Effector memory CD4-positive, alpha-beta T cell (primary cell): ENCODE measurements at places on chromosomes 12 and 14.

- no peak for DNase-seq
Observed at GRCh38 chr12:100337727-100338126, 19.1 kb upstream of the SLC17A8 start.

DNA sequence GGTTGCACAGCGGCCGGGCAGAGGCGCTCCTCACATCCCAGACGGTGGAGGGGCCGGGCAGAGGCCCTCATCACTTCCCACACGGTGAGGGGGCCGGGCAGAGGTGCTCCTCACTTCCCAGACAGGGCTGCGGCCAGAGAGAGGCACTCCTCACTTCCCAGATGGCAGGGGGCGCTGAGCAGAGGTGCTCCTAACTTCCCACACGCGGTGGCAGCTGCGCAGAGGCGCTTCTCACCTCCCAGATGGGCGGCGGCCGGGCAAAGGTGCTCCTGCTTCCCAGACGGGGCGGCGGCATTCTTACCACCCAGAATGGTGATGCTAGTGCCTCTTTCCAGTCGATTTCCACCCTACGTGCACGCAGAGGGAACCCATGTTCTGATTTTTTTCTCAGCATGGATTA is 304.4 kb downstream of the RGS6 start:
- no peak for DNase-seq

GRCh38 chr14:65349100-65349499 is 63.4 kb upstream of the FUT8 start:
- no peak for DNase-seq

DNA sequence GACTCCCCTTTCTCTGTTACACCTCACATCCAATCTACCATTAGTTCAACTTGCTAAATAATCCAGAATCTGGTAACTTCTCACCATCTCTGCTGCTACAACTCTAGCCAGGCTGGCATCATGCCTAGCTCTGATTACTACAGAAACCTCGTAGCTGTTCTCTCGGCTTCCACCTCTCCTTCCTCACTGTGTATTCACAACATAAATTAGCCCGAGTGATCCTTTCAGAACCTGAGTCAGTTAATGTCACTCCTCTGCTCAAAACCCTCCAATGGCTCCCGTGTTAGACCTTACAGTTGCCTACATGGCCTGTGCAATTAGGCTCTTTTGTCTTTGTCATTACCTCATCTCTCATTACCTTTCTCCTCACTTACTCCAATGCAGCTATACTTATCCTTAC is 139.4 kb downstream of the PDE3A start:
- no peak for DNase-seq

DNA sequence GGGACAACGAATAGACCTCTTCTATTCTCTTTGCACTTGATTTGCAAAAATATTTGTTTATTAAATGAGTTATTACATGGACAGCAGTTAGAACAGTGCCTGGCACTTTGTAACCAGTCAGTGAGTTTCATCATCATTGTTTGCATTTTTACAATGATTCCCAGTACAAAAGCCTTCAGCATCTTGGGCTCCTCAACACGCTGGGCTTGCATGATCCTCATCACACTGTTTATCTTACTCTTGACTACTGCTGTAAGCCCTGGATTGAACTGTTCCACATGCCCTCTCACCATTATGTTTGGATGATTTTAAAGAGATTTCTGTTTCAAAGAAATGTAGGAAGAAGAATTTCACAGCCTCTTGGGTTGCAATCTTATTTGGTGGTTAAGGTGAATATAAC is 204.3 kb downstream of the PELI2 start:
- no peak for DNase-seq

DNA sequence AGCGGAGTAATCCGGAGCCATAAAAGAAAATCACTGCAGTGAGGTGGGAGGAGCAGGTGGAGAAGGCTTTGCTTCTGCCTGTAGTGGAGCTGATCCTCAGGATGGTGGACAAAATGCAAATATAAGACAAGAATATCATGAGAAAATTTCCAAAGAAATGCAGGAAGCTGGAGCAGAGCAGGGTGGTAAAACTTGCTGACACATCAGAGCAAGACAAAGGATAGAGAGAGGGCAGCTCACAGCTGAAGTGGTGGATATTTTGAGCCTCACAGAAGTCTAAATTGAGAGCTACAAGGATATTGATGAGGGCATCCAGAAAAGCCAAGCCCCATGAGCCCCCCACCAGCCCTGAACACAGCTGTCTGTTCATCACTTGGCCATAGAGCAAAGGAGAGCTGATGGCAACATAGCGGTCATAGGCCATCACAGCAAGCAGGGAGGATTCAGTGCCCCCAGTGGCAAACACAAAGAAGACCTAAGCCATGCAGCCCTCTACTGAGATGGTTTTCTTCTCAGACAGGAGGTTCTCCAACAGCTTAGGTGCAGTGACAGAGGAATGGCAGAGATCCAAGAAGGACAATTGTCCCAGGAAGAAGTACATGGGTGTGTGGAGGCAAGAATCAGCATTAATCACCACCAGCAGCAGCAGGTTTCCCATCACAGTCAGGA is 30.0 kb upstream of the ANP32D start:
- DNase-seq, result no peak

DNA sequence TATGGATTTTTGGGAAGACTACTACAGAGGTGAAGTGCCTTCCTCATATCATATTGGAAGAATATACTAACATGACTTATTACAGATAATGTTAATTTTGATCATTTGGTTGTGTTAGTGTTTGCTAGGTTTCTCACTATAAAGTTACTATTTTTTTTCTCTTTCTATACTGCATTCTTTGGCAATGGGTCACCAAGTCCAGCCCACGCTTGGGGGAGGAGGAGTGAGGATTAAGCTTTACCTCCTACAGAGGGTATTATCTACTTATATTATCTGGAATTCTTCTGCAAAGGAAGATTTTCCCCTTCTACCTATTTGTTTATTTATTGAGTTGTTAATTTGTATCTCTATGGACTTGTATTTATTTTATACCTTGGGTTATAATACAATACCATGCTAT is 31.5 kb downstream of the SCN8A start:
- DNase-seq, result no peak

GRCh38 chr12:117241697-117242096 is 51.4 kb upstream of the FBXO21 start:
- no peak for DNase-seq

- no peak for DNase-seq
Observed at GRCh38 chr14:71764701-71765382, 167.4 kb upstream of the RGS6 start.

- DNase-seq, result no peak
Observed at GRCh38 chr14:22978487-22978837, 3.9 kb downstream of the AJUBA start.

DNA sequence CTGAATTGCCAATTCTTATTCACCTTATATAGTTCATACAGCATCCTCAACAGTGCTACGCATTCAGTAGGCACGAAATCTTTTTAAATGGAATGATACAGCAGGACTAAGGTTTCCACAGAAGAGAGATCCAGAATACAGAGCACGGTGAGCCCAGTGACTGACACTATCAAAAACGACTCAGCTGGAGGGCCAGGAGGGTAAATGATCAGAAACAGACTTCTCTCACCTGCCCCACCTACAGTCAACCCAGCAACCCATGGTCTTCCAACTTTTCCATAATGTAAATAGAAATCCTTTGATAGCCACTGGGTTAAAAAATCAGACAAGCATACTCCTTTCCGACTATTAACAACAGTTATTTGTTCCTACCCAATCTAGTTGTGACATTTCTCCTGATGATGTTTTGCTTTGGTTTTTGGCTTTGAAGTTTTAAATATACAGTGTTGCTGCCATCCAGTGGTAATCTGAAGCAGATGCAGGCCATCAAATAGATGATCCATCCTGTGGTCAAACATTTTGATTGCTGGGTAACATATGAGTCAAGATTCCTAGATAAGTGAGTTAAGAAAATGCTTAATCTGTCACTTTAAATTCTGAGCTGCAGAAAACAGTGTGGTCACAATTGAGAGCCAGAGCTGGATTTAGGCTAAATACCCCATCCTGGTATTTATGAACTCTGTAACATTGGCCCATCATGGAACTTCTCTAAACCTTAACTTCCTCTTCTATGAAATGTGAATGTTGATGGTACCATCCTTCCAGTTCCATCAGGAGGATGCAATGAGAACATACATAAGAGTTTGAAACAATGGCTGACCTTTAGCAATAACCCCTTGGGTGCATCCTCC is 42.0 kb downstream of the GPHB5 start:
- no peak for DNase-seq

DNA sequence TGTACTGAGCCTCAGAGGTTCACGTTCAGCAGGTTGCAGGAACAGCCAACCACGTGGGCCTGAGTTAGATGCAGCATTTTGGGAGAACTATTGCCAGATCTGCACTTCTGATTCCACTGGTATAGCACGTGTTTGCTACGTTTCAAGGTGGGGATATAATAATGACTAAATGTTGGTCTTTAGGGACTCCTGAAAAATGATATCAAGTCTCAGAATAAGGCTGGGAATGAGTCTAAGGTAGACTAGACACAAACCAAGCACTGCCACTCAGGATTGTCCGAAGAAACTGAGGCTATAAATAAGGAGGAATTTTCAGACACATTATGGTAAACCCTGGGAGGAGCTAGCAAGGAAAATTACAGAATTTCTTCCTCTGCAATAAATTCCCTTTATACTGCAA is 98.1 kb downstream of the ESR2 start:
- DNase-seq, result no peak

DNA sequence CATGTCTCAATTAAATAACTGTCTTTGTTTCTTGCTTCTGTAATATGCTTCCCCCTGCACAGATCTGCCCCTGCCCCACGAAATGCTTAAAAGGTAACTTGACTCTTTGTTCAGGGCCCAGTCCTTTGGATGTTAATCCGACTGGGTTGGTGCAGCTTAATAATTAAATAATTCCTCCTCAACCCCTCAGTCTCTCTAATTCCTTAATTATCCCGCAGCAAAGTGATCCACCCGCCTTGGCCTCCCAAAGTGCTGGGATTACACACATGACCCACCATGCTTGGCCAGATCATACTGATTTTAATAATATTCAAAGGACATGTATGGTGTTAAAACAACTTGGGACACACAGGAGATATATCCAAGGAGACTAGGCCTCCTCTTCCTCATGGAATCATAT is 18.2 kb upstream of the ANAPC7 start:
- no peak for DNase-seq

DNA sequence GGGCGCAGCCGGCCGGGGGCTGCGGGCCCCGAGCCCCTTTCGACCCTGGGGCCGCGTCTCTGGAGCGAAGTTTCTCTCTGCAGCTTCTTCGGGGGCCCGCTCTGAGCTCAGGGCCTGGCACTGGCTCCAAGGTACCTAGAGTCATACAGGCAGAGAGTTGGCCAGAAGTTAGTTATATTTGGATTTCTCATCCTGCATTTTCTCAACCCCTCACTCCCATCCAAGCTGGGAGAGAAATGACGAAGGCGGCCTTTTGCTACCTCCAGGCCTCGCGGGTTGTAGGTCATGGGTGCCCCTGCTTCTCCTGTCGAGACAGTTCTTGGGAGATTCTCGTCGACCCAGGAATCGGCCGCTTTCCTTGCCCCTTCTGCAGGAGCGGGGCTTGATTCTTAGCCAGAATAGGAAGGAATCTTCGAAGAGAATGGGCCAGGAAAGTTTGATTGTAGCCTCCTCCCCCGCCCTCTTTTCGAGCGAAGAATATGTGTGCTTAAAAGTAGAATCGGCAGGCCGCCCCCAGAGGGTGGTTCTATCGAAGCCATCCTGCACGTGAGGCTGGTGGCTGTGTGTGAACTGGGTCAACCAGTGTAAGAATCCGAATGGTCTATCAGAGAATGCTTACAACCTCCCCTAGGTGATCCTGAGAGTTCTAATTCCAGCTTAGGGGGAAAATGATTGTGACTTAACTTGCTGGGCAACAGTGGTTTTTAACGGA is 785 bp downstream of the MLEC start:
- no peak for DNase-seq

- DNase-seq, result no peak
Observed at GRCh38 chr12:4717806-4718205, 2.4 kb upstream of the GALNT8 start.

DNA sequence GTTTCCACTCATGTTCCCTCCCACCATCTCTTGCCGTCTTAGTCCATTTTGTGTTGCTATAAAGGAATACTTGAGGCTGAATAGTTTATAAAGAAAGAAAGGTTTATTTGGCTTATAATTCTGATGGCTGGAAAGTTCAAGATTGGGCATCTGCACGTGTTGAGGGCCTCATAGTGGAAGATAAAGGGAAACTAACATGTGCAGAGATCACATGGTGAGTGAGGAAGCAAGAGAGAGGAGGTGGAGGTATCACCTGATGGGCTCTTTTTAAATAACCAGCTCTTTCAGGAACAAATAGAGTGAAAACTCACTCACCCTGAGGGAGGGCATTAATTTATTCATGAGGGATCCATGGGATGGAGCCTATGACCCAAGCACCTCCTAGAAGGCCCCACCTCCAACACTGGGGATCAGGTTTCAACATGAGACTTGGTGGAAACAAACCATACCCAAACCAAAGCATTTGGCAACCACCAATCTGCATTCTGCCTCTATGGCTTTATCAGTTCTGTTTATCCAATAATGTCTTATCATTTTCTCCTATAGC is 29.5 kb downstream of the MYO1H start:
- DNase-seq, result no peak

GRCh38 chr12:34249271-34249670 is 227.0 kb downstream of the ALG10 start:
- DNase-seq, result no peak

GRCh38 chr14:93269341-93270068 is 62.4 kb downstream of the UBR7 start:
- DNase-seq, result no peak

DNA sequence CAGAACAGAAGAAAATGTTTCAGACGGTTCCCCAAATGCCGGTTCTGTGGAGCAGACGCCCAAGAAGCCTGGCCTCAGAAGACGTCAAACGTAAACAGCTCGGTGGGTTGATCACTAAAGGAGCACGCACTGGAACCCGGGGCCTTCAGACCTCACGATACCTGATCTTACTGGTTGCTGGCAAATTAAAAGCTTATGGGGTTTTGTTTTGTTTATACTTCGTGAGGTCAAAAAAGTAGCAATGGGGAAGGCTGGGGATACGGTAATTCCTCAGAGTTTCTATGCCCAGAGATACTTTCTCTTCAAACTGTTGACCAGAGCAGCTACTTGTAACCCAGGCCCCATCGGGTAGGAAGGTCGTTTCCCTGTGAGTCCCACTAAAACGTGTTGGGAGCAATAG is 1.7 kb downstream of the CDKN1B start:
- no peak for DNase-seq

DNA sequence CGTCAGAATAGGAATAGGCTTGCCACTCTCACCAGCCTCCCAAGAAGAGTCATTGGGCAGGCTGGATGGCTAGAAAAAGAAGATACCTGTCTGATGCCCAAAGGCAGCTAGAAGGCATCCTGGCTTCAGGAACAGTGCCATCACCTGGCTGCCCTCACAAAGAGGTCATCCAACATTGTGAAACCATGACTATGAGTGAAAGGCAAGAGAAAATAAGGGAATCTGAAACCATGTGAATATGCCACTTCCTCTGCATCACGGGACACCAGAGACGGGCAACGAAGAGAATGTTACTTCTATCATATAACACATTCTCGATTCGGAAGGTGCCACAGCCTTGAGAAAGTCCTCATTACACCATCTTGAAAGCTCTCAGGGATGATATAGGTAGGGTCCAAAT is 182.0 kb downstream of the DAD1 start:
- DNase-seq, result no peak

- DNase-seq, result no peak
Observed at GRCh38 chr12:1934068-1934467, 15.6 kb upstream of the CACNA2D4 start.
